ENCODE measurements at places on chromosomes 12 and 14.

- DNase-seq, result no peak
Measured at GRCh38 chr12:89346741-89347324, 5.5 kb downstream of the DUSP6 start.

DNA sequence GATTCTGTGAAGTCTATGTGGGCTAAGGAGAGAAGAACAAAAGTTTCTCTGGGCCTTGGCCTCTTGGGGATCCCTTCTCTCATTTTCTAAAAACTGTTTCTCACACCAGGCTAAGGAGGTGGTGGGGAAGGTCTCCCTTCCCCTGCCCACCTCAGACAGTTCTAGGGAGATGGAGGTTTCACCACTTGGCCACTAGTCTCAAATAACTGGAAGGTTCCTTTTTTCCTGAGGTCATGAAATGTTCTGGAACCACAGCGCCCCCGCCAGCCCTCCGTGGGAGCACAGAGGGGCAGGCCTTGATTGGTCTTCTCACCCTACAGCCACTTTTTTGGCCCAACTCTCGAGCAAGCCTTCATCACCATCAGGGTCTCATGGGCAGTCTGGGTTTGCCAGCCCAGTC lies 12.6 kb downstream of the C12orf43 start:
- no peak for DNase-seq

GRCh38 chr12:80936353-80936641 lies 1.4 kb downstream of the LIN7A start:
- no peak for DNase-seq

DNA sequence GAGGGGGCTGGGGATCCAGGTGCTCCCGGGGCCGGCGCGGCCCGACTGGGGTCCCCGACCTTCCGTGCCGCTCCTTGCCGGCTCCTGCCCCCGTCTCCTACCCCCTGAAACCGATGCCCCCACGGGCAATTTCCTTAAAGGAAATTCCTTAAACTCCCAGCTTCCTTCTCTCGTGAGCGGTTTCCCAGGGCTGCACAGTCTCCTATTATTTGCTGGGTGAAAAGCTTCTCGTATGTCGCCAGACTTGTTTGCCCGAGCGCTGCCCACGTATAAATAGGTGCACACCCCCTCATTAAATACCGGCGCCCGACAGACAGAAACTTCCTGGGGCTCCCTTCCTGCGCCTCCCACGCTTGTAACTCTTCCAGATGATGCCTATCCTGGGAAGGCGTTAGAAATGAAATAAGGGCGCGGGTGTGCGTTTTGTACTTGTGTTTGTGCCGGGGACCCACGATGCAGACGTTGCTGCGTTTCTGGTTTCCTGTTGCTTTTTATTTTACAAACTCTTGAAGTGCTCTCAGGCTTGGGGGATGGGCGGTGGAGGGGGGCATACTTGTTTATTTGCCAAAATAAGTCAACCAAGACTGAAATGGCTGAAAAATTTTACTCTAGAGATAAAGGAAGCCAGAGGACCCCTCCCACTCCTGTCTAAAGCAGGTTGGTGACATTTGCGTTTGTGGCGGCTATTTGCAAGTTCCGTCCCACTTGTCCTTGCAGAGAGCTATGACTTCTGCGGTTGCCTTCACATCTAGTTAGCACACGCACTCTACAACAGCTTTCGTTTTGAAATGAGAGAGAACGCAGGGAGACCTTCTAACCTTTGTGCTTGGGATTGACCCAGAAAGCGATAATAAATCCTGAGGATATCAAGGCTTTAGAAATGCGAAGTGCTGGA lies 1.0 kb downstream of the HIP1R start:
- DNase-seq, result peak; percentile 54
